Activated naive CD8-positive, alpha-beta T cell treated with anti-CD3 and anti-CD28 coated beads, Interleukin-2, amount 50 U/mL, for 24 hours (primary cell): ENCODE measurements at places on chromosomes 5 and 9.

DNA sequence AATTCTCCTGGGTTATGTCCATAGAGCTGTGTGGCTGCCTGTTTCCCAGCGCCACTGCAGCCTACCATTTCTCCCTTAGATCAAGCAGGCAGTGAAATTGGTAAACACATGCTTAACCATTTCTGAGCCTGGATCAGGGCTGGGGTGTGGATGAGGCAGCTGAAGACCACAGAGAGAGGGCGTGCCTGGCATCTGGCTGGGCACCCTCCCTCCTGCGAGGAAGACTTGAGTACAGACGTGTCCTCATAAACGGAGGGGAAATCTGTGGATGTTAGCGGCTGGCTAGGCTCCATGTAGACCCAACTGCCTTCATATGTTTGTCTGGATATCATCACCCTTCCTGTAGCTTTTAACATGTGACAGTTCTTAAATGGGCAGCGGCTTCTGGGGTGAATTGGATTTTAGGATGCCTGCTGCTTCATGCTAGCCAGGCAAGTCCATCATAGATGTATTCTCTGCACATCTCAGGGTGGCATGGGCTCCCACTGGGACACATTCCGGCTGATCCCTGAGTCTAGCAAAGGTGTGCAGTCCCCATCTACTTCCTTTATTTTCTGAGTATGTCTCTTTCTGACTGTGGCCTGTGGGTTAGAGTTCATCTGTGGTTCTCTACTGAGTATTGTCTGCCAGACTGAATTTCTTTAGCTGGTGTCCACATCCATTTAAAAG lies 11.0 kb downstream of the RGS3 start:
- no peaks in the 10 kb centered on the region for H3K36me3 ChIP-seq
- H3K27me3 ChIP-seq: peaks cover 9% of the 10 kb centered on the region
- peaks cover 16% of the 10 kb centered on the region for H3K4me1 ChIP-seq
- H3K4me3 ChIP-seq: no peak overlapping the region
- H3K27ac ChIP-seq: no peak overlapping the region

GRCh38 chr9:135513351-135513846 lies 7.8 kb upstream of the LCN1 start:
- no peak overlapping the region for H3K27ac ChIP-seq
- H3K4me1 ChIP-seq: peaks cover 10% of the 10 kb centered on the region
- H3K27me3 ChIP-seq: peaks cover 16% of the 10 kb centered on the region
- peaks cover 2% of the 10 kb centered on the region for H3K36me3 ChIP-seq
- H3K4me3 ChIP-seq: no peak overlapping the region

DNA sequence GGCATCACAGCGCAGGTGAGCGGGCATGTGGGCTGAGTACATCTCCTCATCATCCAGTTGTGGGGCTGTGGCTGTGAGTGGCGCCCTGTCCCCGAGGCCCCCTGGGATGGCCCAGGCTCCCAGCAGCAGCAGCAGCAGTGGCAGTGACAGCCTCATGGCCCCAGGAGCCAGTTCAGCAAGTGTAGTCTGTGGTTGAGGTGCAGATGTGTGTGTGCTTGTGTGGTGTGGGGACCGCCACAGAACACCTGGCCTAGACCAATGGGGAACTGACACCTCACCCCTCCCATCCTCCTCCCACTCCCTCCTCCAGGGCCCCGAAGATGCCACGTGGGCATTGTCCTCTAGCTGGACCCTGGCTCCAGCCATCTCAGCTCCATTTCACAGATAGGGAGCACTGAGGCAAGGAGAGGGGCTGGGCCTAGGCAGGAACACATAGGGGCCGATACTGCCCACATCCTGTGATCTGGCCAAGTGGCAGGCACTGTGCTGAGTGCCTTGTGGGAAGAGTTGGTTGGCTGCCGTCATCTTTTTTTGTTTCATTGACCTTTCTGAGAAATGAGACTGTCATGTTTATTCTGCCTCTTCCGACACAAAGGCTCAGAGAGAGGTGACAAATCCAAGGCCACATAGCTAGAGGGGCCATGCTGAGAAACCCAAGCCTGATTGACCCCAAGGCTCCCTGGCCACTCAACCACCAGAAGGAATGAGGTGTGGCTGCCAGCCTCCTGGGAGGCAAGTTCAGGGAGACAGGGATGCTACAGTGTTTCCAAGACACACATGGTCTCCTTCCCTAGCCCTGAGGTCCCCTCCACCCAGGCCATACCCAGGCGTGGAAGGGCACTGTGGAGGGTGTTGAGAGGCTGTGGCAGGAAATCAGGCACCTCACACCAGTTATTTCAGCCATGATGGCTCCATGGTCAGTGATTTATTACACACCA lies at the start of gene MZB1:
Gene MZB1 (minus strand): TSS at position 213 of the 938 bp plus-strand sequence. CDS start 57 bp downstream, at position 156.
- peaks cover 64% of the 10 kb centered on the region for H3K4me1 ChIP-seq

DNA sequence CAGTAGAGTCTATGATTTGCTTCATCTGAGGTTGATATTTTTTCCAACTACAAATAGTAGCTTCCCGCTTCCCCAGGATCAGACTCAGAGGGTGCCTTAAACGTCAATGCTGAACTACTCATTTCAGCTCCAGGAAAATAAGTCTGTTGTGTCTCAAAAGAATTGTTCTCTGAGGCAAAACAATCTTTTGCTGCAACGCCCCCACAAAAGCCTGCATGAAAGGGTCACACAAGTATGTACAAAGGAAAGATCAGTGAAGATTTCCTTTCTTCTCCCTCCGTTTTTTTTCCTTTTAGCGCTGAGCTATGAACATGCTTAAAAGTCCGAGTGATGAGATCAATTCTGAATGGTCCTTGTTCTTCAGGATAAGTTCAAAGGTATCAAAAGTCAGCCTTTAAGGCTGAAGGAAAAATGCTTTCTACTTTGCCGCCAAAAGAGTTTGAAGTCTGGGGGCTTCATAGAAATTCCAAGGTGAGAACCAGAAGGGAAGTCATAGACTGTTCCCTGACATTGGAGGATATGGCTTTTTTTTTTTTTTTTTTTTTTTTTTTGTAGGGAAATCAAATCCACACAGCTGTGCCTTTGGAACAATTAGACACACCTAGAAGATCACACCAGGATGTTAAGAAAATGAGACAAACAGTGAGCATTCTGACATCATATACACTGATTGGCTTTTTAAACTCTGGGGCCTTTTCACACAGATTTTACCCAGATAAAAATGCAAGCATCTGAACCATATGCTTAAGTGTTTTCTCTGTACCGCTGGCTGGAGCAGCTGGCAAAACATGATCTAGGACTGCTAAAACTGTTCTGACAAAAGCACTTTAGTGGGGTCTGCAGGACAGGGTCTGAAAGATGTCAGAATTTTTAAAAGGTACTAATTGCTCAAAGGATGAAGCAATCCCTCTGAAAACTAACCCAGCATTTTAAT lies 329.3 kb downstream of the ENC1 start:
- no peak overlapping the region for H3K4me3 ChIP-seq
- no peaks in the 10 kb centered on the region for H3K36me3 ChIP-seq
- H3K4me1 ChIP-seq: peaks cover 5% of the 10 kb centered on the region
- no peak for DNase-seq

DNA sequence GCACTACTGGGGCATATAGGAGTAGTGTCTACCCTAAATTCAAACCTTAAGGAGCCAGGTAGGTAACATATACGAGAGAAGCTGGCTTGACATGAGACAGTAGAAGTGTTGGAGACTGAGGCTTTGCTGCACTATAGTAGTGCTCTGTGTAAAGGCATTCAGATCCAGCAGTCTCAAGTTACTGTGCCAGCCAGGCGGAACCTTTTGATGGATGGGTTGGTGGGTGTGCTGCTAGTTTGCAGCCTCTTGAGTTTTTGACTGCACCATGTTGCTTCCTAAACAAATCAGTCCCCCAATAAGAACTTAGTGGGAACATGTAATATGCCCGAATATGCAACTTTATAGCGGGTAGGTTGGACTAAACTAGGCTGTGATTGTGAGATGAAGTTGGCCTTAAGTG lies 1.5 kb downstream of the CLTA start:
- peaks cover 27% of the 10 kb centered on the region for H3K36me3 ChIP-seq
- H3K4me1 ChIP-seq: peaks cover 46% of the 10 kb centered on the region
- peaks cover 6% of the 10 kb centered on the region for H3K27me3 ChIP-seq
- no peak for DNase-seq

DNA sequence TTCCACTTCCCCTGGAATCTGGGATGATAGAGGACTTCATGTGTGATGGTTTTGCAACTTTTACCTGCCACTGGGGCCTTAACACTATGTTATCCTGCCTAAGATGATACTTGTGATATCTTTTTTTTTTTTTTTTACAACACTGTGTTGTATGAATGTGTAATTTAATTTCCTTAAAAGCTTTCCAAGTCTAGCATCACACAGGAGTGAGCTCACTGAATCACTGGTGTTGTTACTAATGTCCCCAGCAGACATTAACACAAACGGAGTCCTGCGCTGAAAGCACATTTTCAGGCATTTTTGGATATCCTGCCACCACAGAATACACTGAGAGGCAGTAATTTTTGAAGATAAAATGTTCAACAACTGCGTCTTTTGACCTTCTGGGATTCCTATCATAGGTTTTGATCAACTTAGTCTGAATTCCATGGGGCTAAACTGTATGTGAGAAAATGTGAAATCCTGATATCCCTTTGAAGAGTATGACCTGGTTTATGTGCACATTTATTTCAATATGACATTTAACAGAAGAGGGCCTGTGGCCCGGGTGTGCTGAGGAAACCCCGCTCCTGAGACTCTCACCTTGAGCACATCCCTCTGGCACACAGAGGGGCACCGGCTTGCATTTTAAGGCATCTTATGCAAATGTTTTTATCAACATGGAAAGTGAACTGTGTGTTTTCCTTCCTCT lies 118.0 kb downstream of the FSTL4 start:
- H3K27me3 ChIP-seq: no peaks in the 10 kb centered on the region
- DNase-seq: no peak
- H3K36me3 ChIP-seq: no peaks in the 10 kb centered on the region
- no peaks in the 10 kb centered on the region for H3K4me1 ChIP-seq
- H3K4me3 ChIP-seq: no peak overlapping the region

DNA sequence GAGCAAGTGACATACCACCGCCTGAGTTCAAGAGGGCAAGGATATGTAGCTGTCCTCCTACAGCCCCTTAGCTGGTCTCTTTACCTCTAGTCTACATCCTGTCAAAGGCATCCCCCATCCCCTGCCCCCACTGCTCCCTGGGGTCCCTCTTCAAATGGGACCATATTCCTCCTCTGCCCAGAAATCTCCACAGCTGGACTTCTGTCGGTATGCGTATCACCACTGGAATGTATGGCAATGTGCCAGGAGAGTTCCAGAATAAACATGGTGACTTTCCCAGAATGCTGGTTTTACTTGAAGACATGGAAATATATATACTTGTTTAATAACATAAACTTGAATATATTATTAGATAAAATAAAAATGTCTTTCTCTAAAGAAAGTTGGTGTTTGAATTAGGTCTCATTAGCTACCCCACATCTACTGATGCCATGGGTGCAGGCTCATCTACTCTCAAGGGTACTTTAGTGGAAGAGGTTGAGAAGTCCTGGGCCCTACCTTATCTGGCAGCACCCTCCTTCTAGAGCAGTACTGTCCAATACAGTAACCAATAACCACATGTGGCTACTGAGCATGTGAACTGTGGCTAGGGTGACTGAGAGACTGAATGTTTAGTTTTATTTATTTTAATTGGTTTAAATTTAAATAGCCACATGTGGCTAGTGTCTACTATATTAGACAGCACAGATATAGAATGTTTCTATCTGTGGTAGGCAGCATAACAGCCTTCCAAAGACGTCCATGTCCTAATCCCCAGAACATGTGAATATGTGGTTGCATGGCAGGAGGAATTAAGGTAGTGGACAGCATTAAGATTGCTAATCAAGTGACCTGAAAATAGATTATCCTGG lies 181.7 kb upstream of the SLC30A5 start:
- peaks cover 2% of the 10 kb centered on the region for H3K27me3 ChIP-seq
- no peaks in the 10 kb centered on the region for H3K4me1 ChIP-seq
- no peaks in the 10 kb centered on the region for H3K36me3 ChIP-seq
- DNase-seq: no peak
- H3K4me3 ChIP-seq: no peak overlapping the region

DNA sequence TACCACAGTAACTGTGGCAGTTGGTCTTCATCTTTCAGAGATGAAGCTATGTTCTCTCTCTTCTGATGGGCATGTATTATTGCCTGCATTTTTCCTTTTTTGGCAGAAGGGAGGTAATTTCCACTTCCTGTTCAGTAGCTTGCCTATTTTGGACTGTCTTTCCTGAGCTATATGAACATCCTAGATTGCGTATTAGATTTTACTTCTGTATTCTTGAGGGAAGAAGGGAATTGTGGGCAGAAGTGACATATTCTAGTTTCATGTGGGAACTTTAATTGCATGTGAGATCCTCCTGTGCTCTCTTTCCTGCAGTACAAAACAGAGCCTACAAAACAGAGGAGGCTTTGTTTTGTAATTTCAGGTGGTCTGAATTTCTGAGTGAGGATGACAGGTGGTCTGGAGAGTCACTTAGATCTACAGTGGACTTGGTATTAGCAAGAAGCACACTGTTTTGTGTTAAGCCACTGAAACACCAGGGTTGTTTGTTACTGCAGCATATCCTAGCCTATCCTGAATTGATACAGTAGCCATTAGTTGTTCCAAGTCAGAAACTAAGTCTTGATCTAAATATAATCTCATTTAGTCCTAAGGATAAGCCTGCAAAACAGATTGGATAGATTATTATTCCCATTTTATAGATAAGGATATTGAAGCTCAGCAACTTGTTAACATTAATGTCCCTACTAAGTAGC lies 68.1 kb downstream of the AOPEP start:
- DNase-seq: no peak
- H3K27me3 ChIP-seq: no peaks in the 10 kb centered on the region
- H3K4me3 ChIP-seq: no peak overlapping the region
- no peak overlapping the region for H3K27ac ChIP-seq

DNA sequence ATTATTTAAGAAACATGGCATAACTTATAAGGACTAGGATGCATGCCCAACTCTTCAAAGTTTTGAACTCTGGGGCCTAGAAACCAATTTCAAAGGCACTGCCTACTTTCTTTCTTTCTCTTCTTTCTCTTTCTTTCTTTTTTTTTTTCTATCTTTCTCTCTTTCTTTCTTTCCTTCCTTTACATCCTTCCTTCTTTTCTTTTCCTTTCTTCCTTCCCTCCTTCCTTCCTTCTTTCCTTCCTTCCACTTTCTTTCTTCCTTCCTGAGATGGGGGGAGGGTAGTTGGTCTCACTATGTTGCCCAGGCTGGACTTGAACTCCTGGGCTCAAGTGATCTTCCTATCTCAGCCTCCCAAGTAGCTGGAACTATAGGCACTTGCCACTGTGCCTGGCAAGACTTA lies 15.9 kb upstream of the TOMM5 start:
- no peaks in the 10 kb centered on the region for H3K4me1 ChIP-seq
- no peak overlapping the region for H3K27ac ChIP-seq
- no peak overlapping the region for H3K4me3 ChIP-seq
- H3K36me3 ChIP-seq: no peaks in the 10 kb centered on the region
- no peak for DNase-seq
